ENCODE measurements at places on chromosomes 13 and 19.

- DNase-seq = no peak
Measured at GRCh38 chr13:40609972-40610726, 56.3 kb downstream of the FOXO1 start.

DNA sequence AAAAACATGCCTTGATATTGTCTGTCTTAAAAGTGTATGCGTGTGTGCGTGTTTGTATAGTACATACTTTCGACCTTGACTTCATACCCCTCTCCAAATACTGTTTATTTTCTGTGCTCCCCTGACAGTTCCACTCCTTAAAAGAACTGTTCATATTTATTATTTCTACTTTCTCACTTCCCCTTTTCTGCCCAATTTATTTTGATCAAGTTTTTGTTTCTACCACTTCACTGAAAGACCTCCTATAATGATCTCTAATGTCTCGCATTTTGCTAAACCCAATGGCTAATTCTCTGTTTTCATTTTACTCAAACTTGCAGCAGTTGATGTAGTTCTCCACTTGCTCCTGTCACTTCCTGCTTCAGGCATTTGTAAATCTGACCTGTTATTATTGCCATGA, 426.1 kb upstream of the KLF12 start:
- no peak for DNase-seq

- no peak for DNase-seq
Measured at GRCh38 chr13:99151516-99151915, 49.1 kb upstream of the UBAC2 start.

GRCh38 chr13:110001670-110002275, 215.4 kb upstream of the IRS2 start:
- no peak for DNase-seq

DNA sequence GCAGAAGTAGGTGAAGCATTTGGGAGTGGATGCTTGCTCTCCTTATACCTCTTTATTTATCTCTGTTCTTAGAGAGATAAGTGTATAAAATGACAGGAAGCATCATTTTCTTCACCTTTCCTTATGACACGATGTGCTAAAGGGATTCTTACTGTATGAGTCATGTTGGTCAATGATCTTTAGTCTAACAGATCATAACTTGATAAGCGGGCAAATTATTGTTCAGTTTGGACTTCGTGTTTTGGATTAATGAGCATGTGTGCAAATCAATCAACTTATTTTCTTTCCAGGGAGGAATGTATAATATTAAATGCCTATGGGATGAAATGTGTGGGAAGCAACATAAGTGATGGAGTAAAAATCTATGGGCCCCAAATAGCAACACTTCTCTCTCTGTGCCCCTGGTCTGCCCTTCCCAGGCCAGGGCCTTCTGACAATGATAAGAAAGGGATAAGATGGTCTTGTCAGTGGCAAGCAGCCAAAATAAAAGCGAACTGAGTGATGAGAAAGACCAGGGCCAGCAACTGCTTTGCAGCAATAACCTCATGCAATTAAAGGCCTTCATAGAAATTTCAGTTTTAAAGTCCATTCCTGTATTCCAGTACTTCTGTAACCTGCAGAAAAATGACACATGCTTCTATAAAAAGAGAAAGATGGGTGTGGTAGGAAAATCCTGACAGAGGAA, 61.4 kb downstream of the SLC10A2 start:
- no peak for DNase-seq

GRCh38 chr13:46561286-46561685, 8.3 kb downstream of the LRCH1 start:
- no peak for DNase-seq

- no peak for DNase-seq
Measured at GRCh38 chr19:50430888-50431342, 1.8 kb upstream of the MYBPC2 start.

DNA sequence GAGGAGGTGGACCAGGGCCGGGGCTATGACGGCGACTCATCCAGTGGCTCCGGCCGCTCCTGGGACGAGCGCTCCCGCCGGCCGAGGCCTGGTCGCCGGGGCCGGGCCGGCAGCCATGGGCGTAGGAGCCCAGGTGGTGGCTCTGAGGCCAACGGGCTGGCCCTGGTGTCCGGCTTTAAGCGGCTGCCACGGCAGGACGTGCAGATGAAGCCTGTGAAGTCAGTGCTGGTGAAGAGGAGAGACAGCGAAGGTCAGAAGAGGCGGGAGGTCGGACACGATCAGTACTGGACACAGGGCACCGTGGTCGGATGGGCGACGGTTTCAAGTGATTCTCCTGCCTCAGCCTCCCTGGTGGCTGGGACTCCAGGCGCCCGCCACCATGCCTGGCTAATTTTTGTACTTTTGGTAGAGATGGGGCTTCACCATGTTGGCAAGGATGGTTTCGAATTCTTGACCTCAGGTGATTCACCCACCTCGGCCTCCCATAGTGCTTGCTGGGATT, 22.3 kb downstream of the TJP3 start:
- DNase-seq = no peak

GRCh38 chr19:29965492-29965891, 23.5 kb downstream of the URI1 start:
- DNase-seq = no peak

DNA sequence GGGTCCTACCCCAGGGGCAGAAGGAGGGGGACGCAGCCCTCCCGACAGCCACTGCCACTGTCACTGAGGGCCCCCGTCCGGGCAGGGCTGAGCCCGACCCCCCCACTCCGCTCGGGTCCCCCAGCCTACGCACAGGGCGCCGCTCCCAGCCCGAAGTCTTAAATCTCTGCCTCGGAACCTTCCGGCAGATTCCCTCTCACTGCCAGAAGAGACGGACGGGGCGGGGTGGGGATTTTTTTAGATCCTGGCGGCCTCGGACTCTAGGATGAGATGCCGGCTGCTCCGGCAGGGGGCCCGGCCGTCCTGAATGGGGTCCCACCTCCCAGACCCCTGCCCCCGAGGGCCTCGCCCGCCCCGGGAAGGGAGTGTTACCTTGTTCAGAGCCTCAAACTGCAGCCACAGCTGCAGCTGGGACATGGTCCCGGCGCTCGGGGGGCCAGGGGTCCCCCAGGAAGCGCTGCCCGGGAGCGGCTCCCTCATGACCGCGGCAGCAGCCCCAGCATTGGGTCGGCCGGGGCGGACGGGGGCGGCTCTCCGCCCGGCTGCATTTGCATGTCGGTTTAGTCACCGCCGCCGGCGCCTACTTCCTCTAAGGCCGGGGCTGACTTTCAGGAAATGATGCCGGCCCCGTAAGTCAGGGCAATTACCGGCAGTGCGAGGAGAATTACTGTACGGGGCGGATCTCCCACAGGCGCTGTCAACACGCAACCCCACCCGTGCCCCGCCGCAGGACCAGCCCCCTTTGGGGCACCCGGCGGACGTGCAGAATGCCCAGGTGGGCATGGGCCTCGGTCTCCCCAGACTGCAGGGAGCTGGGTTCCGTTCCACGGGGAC, 28.1 kb downstream of the GPX4 start:
- peak; percentile 92 for DNase-seq

DNA sequence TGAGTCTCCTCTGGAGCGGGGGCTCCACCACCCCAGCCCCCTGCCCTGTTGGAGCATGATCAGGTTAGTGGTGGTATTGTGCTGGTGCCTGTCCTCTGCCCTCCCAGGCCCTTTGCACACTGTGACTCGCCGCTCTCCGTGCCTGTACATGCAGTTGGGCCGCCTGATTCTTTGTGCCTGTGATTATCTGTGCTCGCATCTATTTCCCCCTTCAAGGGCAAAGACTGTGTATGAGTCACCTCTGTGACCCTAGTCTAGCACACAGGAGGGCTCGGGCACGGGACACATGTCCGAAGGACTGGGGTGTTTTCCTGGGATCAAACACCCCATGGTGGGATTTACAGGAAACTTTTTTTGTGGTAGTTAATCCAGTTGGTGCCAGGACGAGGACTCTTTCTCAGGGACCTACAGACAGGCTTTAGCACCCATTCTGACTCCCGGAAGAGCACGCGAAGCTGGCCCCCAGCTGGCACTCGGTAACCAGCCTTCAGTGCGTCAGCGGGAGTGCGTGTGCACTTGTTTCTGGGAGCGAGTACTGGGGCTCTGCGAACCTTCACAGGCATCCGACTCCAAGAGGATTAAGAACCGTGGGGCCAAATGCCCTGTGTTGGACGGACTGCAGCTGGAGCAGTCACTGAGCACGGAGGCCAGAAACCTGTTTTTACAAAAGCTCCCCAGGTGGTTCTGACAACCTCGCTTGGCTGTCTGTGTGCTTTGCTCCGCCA, 6.7 kb downstream of the PPP1R37 start:
- DNase-seq = no peak

- no peak for DNase-seq
Measured at GRCh38 chr13:83691966-83692365, 190.3 kb downstream of the SLITRK1 start.

DNA sequence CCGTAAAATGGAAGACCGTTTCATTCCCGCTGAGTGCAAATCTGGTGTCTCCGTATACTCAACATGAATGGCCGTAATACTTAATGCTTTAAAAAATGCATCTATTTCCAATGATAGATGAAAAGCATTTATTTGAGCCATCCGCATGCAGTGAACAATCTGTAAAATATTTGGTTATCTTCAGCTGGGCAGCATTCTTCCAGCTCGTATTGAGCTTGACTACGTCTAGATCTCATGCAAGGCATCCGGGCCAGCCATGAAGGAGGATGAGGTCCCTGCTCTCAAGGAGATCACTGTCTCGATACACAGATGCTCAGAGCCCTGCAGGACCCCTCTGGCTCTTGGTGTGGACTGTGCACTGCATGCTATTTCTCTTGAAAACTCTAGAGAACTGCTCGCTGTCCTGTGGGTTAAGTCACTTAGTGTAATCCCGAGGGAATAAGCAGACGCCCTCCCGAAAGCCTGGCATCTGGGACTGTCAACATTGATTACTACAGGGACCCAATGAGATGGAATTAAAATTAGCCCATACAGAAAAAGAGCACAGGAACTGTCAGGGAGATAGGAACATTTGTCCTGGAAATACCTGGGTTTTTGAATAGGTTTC, 112.4 kb upstream of the RNF113B start:
- no peak for DNase-seq

- peak; percentile 49 for DNase-seq
Measured at GRCh38 chr13:30376426-30377311, 45.6 kb upstream of the UBE2L5 start.

DNA sequence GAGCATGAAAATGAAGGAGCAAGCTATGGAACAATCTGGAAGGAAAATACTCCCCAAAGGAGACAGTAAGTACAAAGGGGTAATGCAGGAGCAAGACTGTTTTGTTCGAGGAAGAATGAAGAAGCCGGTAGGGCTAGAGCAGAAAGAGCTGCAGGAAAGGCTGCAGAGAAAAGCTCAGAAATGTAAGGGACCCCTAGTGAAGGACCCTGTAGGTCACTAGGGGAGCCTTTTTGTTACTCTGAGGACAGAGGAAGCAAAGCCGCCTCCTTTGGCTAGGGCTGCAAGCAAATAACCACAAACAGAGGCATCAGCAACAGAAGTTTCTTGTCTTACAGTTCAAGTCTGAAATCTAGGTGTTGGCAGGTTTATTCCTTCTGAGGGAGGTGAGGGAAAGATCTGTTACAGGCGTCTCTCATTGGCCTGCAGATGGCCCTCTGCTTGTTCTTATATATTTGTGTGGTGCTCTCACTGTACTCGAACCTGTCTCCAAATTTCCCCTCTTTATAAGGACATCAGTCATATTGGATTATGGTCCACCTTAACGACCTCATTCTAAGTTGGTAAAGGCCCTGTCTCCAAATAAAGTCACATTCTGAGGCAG, 362.3 kb downstream of the COG6 start:
- no peak for DNase-seq

DNA sequence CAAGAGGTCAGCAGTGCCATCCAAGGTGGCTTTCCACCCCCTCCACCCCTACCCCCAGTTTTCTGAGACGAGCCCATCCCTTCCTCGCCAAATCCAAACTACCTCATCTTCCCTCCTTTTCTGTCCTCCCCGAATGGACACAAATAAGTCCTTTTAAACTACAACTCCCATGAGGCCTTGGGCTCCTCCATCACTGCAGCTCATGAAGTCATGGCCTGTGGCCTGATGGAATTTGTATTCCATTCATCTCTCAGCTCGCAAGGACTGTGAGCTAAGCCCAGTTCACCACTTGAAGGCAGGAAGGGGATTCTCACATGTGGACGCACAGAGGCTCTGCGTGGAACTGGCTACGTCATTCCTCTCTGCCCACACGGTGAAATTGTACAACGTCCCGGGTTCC, 12.5 kb downstream of the PTPRH start:
- DNase-seq = no peak

DNA sequence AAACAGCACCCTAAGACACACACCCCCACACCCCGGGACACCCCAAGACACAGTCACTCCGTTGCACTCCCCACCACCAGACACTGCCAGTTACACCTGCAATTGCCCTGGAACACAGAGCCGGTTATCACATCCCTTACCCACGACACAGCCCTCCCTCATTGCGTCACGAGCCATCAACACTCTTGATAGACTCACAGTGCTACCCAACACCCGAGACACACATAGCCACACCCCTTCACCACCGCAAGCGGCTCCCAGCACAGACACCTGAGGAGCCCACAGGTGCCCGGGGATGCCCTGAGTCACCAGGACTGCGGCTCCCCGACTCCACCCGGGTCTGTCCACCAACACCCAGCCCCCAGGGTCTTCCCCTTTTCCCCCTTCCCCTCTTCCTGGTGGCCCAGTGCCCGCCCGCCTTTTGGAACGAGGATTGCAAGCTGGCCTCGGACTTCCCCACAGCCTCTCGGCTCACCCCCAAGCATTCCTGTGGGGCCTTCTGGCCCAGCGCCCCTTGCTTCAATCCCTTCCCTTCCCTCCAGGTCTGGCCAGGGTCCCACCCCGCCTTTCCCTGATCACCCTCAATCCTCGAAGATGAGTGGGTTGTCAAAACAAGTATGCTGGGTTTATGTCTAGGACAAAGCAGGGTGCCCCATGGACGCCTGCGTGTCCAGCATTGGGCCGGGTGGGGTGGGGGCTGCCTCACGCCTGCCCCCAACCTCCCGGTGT, 1.7 kb upstream of the PTGER1 start:
- no peak for DNase-seq

DNA sequence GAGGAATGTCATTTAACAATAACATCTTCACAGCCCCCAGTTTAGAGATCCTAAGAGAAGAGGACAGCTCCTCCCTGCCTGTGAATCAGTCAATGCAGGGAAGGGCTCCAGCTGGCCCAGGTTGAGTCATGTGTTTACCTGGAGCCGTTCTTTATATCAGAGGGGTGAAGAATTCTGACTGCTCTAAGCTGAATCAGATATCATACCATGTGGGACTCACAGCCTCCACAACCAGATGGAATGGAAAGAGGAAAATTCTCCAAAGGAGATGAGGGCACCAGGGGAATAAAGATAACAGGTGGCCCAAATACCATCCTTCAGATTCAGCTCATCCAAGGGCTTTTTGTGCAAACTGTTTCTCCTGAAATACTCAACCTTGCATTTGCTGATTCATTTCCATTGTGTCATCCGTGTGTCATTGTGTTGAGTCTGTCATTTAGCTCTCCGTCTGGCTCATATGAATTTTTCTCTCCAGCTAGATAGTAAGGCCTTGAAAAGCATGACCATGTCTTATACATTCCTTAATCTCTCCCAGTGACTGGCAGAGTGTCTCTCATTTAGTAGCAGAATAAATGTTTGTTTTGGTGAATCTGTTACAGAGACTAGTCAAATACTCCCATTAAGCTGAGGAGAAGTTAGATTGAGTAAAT, 217.9 kb downstream of the RFC3 start:
- DNase-seq = no peak
